BJ (cell line): ENCODE measurements at places on chromosomes 12 and 14. TPM values are rescaled to one million over a fixed set of nuclear protein-coding genes. Genes with fewer than 3 reads are reported as not detected.

Gene ST8SIA1
- not detected in 2 replicates for polyA plus RNA-seq

Gene ZBTB39
- 3.9 and 4.2 TPM in 2 replicates for polyA plus RNA-seq

Gene ARMH4
- polyA plus RNA-seq = 1.6 and 1.8 TPM in 2 replicates

Gene KLHL33
- polyA plus RNA-seq = 0.12 and 0.22 TPM in 2 replicates

Gene NFE2
- 0.89 and 1.0 TPM in 2 replicates for polyA plus RNA-seq

Gene BRI3BP
- 1.9 and 2.5 TPM in 2 replicates for polyA plus RNA-seq

Gene OR4Q3
- not detected in 2 replicates for polyA plus RNA-seq

Gene RERG
- polyA plus RNA-seq = 0.04 TPM in 1 of 2 replicates, not detected in the other

Gene ACOT4
- polyA plus RNA-seq = 0.67 and 0.82 TPM in 2 replicates

Gene EIF2S3B
- polyA plus RNA-seq = 0.65 and 0.66 TPM in 2 replicates

Gene MYH7
- not detected in 2 replicates for polyA plus RNA-seq

Gene REM2
- polyA plus RNA-seq = 0.05 and 0.10 TPM in 2 replicates

Gene CCER1
- not detected in 2 replicates for polyA plus RNA-seq

Gene SERPINA3
- 0.70 and 0.91 TPM in 2 replicates for polyA plus RNA-seq

Gene METTL1
- 31.8 and 42.8 TPM in 2 replicates for polyA plus RNA-seq

Gene ITGA7
- polyA plus RNA-seq = 9.4 and 11.6 TPM in 2 replicates

Gene CELA1
- not detected in 2 replicates for polyA plus RNA-seq

Gene SPATS2
- polyA plus RNA-seq = 23.1 and 29.8 TPM in 2 replicates

Gene RNASE7
- not detected in 2 replicates for polyA plus RNA-seq

Gene RAD51AP1
- 4.9 and 10.5 TPM in 2 replicates for polyA plus RNA-seq

Gene CBLN3
- polyA plus RNA-seq = 6.7 and 8.6 TPM in 2 replicates

Gene KRT71
- polyA plus RNA-seq = not detected in 2 replicates

Gene MGP
- polyA plus RNA-seq = 116 and 193 TPM in 2 replicates

Gene ERBB3
- 4.7 and 6.0 TPM in 2 replicates for polyA plus RNA-seq

Gene RNASE3
- polyA plus RNA-seq = not detected in 2 replicates

Gene WNT1
- polyA plus RNA-seq = not detected in 2 replicates
